Activated CD8-positive, alpha-beta T cell treated with anti-CD3 and anti-CD28 coated beads for 36 hours (primary cell): ENCODE measurements at places on chromosomes 1 and 21.

- H3K4me3 ChIP-seq: no peak overlapping the region
- H3K27me3 ChIP-seq: no peaks in the 10 kb centered on the region
- peaks cover 10% of the 10 kb centered on the region for H3K4me1 ChIP-seq
- DNase-seq: peak; percentile 32
Measured at GRCh38 chr1:44035726-44036408, 4.6 kb upstream of the SLC6A9 start.

DNA sequence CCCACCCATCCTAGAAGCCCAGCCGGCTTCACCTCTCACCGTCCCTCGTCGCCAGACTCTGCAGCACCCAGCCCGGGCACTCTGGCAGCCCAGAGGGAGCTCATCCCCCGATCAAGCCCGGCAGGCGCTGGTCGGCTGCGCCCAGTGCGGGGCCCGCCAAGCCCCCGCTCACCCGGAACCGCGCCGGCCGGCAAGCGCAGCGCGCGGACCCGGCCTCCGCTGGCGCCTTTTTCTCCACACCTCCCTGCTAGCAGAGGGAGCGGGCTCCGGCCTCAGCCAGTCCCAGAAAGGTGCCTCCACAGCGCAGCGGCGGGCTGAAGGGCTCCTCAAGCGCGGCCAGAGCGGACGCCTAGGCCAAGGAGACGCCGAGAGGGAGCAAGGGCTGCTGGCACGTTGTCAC is 2023.3 kb downstream of the NCAM2 start:
- DNase-seq: no peak
- no peak overlapping the region for H3K27ac ChIP-seq
- no peak overlapping the region for H3K4me3 ChIP-seq
- no peaks in the 10 kb centered on the region for H3K4me1 ChIP-seq

DNA sequence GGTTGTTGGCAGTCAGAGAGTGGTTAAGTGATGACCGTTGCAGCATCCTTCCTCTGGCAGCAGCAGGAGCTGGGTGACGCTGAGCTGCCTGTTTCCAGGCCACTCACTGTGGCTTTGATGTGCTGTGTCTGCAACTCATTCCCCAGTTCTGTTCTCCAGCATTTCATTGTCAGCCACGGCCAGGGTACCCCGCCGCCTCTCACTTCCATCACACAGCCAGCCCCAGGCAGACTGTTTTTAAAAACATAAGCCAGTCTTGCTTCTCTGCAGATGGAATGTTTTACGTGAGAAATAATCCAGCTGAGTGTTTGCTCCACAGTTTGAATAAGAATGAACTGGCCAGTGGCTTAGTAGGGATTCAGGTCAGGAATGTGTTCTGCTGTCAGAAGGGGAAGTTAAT is 21.5 kb upstream of the ST6GALNAC3 start:
- no peak overlapping the region for H3K4me3 ChIP-seq
- H3K27ac ChIP-seq: no peak overlapping the region
- peaks cover 2% of the 10 kb centered on the region for H3K27me3 ChIP-seq
- no peaks in the 10 kb centered on the region for H3K4me1 ChIP-seq
- no peaks in the 10 kb centered on the region for H3K36me3 ChIP-seq

- peaks cover 20% of the 10 kb centered on the region for H3K36me3 ChIP-seq
- no peaks in the 10 kb centered on the region for H3K27me3 ChIP-seq
- DNase-seq: no peak
- H3K4me1 ChIP-seq: peaks cover 61% of the 10 kb centered on the region
- no peak overlapping the region for H3K27ac ChIP-seq
- H3K4me3 ChIP-seq: no peak overlapping the region
Measured at GRCh38 chr21:25557180-25557579, 50.1 kb downstream of the MRPL39 start.

DNA sequence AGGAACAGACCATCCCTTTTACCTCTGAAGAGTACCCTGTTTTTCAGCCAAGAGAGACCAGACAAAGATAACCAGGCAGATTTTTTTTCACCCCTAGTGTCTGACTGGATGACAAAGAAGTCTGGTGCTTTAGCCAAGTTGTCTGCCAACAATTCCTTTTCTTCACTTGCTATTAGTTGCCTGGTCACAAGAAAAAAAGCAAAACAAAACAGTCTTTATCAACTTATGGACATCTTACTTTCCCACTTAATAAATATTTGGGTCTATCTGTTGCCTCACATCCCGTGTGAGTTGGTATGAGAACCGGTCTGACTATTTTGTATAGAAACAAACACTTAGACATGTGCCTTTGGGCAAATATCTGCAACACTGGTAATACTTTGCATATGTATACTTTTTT is 662.9 kb downstream of the PLPP3 start:
- DNase-seq: no peak
- no peak overlapping the region for H3K27ac ChIP-seq
- no peak overlapping the region for H3K4me3 ChIP-seq
- H3K4me1 ChIP-seq: no peaks in the 10 kb centered on the region

DNA sequence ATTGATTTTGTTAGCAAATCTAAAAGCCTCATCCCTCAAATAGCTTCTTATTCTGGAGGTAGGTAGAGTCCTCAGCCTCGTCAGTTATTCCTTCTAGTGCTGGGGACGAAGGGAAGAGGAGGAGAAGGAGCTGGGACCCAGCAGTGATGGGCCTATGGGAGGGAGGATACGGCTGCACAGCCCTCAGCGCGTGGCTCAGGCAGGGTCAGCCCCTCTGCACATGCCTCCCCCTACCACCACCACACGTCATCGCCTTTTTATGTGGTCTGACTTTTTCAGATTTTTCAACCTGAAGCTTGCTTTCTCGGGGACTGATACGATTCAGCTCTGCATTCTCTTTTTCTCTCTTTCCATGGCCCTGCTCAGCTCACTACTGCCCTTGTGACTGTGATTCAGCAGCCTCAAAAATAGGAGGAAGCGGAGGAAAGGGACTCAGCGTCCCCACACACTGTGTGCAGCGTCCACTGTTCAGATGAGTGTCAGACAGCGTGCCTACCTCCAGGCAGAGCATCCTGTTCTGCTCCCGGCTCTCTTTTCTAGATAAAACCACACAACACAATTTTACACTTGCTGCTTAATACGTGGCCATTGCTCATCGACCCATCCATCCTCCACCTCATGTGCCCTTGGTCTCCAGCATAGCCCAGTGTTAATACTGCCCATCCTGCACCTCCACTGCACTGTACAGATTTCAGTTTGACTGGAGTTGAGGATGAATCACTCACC is 827 bp downstream of the OR2B11 start:
- peaks cover 6% of the 10 kb centered on the region for H3K4me1 ChIP-seq
- H3K27me3 ChIP-seq: peaks cover 18% of the 10 kb centered on the region
- H3K27ac ChIP-seq: no peak overlapping the region
- H3K36me3 ChIP-seq: no peaks in the 10 kb centered on the region
- no peak overlapping the region for H3K4me3 ChIP-seq
